SK-MEL-5 (cell line): ENCODE measurements at places on chromosomes 2 and 18. TPM values are rescaled to one million over a fixed set of nuclear protein-coding genes. Genes with fewer than 3 reads are reported as not detected.

Gene TXNDC2
- not detected in 2 replicates for total RNA-seq

Gene TDRD15
- 0.03 and 0.16 TPM in 2 replicates for total RNA-seq

Gene TOGARAM2
- total RNA-seq, result under 0.01 TPM in 1 of 2 replicates, not detected in the other

Gene ARHGEF4
- 2.9 and 4.0 TPM in 2 replicates for total RNA-seq

Gene OR6B2
- total RNA-seq, result not detected in 2 replicates

Gene ITPRIPL1
- 6.7 and 6.9 TPM in 2 replicates for total RNA-seq

Gene SRBD1
- total RNA-seq, result 23.2 and 31.2 TPM in 2 replicates
